Suprapubic skin (tissue), 4 donors: ENCODE measurements at places on chromosomes 7 and 10.

DNA sequence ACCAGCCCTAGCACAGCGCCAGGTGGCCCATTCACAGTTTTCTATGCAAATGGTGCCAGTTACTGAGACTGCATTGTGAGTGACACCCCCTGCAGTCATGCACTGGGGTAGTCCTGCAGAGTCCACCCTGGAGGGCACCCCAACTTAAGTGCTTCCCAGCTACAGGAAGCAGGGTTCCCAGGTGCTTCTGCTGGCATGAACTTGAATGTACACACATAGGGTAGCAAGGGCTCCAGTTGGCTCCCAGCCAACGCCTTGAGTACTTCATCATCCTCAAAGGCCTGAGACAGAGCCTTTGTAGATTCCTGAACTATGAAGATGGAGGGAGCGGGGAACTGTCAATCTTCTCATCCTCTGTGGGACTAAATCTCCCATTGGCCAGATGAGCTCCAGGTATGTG lies 11.5 kb upstream of the NPFFR1 start:
- H3K4me3 ChIP-seq = no peak overlapping the region
- H3K4me1 ChIP-seq = peaks cover 17% of the 10 kb centered on the region
- no peaks in the 10 kb centered on the region for H3K27me3 ChIP-seq

DNA sequence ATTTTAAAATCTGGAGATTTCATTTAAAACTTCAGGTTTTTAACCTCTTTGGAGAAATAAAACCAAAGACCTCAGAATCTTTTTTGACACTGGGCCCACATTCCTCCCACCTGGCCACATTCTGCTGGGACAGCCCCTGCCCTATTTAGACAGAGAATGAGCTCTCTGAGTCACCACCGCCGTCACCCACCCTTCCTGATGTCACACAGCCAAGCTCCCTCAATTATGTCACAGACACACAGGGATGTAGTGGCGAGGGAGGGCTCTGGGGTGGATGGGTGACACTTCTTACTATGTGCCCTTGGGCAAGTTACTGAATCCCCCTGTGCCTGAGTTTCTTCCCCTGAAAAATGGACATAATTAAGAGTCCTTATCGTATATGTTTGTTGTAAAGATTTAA lies 162.6 kb downstream of the RAB11FIP2 start:
- H3K27me3 ChIP-seq = peaks cover 3% of the 10 kb centered on the region
- DNase-seq = no peak
- H3K36me3 ChIP-seq = no peaks in the 10 kb centered on the region
- no peak overlapping the region for H3K27ac ChIP-seq

GRCh38 chr10:119494236-119495020 lies 48.1 kb downstream of the RGS10 start:
- H3K4me1 ChIP-seq = peaks cover 15% of the 10 kb centered on the region
- DNase-seq = no peak
- no peak overlapping the region for H3K4me3 ChIP-seq

DNA sequence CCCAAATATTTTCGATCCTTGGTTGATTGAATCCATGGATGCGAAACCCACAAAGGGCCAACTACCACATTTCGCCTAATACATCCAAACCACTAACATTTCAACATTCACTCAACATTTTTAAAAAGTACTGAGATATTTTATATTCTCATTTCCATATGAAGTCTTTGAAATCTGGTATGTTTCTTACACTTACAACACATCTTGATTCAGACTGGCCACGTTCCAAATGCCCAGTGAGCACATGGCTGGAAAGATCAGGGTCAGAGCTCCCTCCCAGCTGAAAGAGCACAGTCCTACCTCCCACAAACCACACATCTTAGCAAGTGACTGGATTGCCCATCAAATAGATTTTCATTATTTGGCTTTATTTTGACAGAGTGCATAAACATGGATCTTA lies 18.9 kb downstream of the NCAPG2 start:
- H3K4me1 ChIP-seq = no peaks in the 10 kb centered on the region
- H3K27ac ChIP-seq = no peak overlapping the region
- DNase-seq = no peak
- no peaks in the 10 kb centered on the region for H3K27me3 ChIP-seq
